Germinal center (tissue), 1 donor: ENCODE measurements at places on chromosomes 1 and 21.

DNA sequence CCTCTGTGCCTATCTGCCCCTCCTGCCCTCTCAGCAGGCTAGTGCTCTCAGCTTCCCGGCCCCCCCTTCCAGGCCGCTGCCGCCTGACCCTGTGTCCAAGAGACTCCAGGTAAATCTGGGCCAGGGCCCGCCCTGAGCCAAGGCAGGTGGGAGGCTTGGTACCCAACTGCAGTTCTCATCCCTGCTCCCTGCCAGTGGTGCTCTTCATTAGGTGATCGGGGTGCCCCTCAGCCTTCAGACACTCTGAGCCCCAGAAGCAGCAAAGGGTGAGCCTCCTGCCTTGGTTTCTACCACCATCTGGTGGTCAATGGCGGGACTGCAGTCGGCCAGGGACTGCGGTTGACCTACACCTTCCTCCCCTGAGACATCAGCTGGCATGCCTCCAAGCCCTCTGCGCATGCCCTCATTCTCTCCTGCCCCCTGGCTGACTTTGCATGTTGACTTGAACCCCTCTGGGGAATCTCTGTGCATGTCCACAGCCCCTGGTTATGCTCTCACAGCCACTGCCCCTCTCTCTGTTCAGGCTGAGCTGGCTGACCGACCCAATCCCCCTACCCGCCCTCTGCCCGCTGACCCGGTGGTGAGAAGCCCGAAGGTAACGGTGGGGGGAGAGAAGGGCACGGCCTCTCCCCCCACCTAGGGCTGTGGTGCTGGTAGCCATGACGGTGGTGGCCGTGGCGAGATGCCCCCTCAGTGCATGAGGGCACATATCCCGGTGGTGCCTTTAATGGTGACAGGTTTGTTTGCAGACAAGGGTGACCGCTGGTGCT, 2.0 kb upstream of the EFNA4 start:
- peak; percentile 95 for DNase-seq

GRCh38 chr21:39029086-39029755, 154.0 kb downstream of the PSMG1 start:
- no peak for DNase-seq

DNA sequence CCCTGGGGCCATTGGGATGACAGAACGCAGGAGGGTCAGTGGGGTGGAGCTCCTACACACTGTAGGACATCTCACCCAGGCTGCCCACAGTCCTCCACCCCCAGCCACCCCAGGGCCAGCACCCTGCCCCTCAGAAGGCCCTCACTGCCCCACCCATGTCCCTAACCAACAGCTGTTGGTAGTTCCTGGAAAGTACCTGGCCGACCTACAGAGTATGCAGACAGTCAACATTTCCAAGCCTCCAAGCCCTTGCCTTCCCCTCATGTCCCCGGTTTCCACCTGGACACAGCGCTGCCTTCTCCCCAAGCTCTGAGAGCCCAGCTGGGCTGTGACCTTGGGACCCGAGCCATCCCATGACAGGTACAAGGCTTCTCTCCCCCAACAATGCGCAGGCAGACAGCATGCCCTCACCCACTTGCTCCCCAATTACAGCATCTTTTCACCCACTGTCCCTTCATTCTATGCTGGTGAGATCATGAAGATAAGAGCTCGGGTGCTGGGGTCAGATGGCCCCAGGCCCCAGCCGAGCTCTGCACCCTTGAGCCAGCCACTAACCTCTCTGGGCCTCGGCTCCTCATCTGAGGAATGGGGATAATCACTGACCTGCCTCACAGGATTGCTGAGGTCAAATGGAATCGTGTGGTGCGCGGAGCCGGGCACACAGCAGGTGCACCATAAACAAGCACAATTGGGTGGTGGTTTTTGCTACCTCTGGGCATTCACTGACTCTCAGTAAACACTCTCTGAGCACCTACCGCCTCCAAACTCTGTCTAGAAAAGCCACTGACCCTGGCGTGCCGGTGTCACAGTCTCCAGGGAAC, 11.2 kb downstream of the LAPTM5 start:
- no peak for DNase-seq

DNA sequence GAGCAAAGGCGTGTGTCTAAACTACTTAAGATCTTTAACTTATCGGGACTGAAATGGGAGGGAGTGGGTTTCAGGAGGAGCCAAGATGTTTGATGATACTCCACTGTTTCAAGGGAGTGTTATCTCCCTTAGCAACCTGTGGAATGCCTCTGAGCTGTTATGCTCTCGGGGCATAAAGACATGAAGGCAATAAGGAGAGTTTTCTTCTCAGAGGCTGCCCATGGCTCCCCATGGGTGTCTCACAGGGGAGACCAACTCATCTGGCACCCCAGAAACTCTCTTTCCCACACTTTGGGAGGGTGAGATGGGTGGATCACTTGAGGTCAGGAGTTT, 130.0 kb downstream of the LIPI start:
- no peak for DNase-seq

DNA sequence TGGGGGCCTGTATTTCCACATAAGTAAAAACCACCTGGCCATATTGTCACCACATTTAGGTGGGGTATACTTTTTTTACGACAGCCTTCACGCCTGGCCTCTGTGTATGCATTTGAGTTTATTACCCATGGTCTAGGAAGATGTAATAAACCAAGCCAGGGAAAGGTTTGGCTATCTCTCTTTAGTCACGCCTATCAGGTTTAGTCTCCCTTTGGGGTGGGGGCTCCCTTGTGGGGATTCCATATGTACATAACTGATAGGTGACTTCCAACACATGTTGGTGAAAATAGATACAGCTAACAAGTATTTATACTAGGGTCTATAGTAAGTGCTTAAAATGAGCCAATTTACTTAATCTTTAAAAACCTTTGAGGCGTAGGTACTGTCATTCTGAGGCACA, 4.2 kb downstream of the YBX1 start:
- DNase-seq: no peak
